Stimulated activated CD8-positive, alpha-beta memory T cell treated with anti-CD3 and anti-CD28 coated beads, Interleukin-4, amount 100 ng/mL, for 1 hour (primary cell): ENCODE measurements at places on chromosomes 12 and 14.

DNA sequence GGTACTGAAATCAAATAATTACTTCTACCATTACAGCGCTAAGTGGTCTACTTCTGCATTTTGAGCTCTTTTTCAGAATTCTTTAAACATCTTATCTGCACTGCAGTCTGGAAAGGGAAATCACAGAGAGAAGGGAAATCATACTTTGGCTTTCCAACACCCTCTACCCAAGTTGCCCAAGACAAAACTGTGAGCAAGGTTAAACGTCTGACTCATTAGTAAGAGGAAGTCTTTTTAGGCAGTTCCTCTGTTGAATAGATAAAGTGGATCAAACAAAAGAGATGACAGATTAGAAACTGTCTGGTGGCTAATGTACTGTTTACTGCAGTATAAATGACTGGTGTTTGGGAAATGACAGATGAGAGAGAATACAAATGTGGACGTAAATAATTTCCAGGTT is 858.1 kb downstream of the NRXN3 start:
- DNase-seq = no peak

GRCh38 chr12:40194846-40195245 is 30.0 kb upstream of the LRRK2 start:
- DNase-seq = no peak

DNA sequence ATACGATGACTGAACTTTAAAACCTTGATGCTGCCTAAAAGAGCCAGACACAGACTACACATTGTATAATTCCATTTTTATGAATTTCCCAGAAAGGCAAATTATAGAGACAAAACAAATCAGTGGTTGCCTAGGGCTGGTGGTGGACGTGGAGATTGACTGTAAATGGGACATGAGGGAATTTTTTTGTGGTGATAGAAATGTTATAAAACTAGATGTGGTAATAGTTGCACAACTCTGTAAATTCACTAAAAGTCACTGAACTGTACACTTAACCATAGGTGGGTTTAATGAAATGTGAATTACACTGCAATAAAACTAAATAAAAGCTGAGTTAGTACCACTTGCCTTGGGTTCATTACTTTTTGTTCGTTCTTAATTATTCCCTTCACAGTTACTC is 72.1 kb downstream of the PLEKHA5 start:
- no peak for DNase-seq

- DNase-seq = no peak
These were observed 43.2 kb upstream of the TUNAR start for GRCh38 chr14:95833429-95833828.

- no peak for DNase-seq
These were observed 87.0 kb upstream of the EEA1 start for GRCh38 chr12:93015871-93016751.
